Stimulated activated CD4-positive, alpha-beta T cell treated with anti-CD3 and anti-CD28 coated beads, TNF-alpha, amount 100 ng/mL, for 1 hour (primary cell): ENCODE measurements at places on chromosomes 7 and 10.

GRCh38 chr7:23212841-23213240, 31.0 kb downstream of the NUP42 start:
- DNase-seq: no peak

- no peak for DNase-seq
Measured at GRCh38 chr10:28853195-28853594, 175.9 kb downstream of the BAMBI start.

DNA sequence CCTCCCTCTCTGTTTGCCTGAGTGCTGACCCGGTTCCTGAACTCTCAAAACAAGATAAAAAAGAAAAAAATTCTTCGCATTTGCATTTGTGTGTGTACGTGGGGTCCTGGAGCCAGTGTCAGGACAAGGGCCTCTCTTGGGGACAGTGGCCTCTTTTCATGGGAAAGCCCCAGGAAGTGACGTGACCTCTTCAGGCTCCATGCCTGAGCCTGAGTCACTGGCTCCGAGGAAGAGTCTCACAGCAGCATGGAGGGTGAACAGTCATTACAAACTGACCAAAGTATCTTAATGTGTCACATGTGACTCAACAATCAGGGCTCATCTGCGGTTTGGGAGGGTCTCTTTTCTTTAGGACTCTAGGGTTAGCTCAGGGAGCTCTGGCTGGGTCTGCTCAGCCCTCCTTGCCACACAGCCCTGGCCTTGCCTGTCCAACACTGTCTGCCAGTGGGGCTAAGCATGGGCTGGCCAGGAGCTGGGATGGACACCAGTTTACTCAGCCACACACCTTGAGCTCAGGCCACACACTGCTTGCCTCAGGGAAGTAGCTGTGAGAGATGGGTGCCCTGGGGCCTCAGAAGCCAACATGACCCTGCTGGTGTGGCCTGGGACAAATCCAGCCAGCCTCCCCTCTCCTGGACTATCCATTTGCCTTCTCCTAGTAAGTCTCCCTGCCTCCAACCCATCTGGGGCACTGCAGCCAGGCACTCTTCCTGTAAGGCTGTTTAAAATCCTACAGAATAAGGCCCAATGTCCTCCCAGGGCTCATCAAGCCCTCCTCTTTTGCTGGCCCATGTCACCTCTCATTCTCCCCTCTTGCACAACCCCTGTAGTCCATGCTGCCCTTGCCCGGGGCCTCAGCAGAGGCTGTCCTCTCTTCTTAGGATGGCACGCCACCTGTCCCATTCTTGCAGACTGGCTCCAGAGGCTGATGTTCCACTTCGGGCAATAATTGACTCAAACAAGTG, 10.5 kb downstream of the TMEM273 start:
- no peak for DNase-seq

DNA sequence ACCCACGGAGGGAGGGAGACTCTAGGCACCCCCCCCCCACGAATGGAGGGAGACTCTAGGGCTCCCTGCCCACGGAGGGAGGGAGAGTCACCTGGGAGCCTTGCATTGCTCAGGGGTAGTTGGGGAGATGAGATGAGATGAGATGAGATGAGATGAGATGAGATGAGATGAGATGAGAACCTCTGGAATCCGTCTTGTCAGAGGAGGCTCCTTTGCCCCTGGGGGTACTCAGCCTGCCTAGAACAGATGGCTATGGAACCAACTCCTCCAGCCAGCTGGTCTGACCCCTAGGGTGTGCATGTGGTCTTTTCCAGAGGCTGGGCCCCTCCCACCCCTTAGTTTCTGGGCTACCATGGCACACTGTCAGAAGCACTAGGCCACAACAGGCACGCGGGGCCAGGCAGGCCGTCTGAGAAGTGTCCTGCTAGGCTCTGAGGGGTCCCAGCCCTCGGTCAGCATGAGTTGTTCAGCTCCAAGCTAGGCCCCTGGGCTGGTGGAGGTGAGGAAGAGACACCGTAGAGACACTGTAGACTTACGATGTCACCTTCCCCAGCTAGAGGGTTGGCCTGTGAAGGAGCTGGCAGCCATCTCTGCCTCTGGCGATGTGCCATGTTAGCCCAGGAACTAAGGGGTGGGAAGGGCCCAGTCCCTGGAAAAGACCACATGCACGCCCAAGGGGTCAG, 8.8 kb downstream of the TSPAN15 start:
- no peak for DNase-seq

GRCh38 chr7:139035586-139036353, at the start of gene ZC3HAV1L:
ZC3HAV1L (minus strand) TSS chr7:139036042; CDS start chr7:139036017, 25 bp downstream.
- no peak for DNase-seq

GRCh38 chr10:80132299-80133139, at the start of gene PLAC9:
PLAC9 (plus strand) TSS chr10:80132730; CDS start chr10:80132763, 33 bp downstream.
- no peak for DNase-seq

- DNase-seq: no peak
Measured at GRCh38 chr10:5448333-5449001, 36.1 kb downstream of the NET1 start.

DNA sequence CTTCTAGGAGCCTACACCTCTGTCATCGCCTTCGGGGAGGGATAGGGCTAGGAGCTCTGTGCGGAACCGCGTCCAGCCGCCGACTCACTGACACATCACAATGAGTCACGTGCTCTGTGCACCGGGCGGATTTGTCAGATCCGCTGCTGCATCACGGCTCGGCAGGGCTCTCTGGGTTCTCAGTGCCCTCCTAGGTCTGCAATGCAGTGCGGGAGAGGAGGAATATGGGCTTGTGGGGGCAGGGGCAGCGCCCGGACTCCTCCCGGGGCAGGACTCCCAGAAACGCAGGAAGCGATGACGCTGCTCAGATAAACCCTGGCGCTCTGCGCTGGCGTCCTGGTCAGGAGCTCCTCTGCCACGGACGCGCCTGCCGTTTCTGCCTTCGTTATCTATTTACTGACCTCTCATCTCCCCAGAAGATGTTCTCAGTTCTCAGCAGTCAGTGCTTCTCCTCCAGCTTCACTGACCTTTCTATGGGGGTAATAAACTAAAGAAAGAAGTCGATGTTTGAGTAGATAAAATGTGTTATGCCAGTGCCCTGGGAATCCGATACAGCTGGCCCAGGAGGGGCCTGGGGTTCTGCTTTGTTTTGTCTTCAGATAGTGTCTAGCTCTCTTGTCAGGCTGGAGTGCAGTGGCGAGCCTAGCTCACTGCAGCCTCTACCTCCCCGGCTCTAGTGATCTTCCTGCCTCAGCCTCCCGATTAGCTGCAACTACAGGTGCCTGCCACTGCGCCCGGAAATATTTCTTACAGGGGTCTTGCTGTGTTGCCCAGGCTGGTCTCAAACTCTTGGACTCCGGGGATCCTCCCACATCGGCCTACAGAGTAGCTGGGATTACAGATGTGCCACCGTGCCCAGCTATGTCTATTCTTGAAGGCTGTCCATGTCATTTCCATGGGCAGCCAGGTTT, 22.8 kb upstream of the ITGB1 start:
- DNase-seq: peak; percentile 65

- no peak for DNase-seq
Measured at GRCh38 chr10:95729323-95730055, 26.5 kb upstream of the ENTPD1 start.

- no peak for DNase-seq
Measured at GRCh38 chr7:143811-144453, 48.4 kb upstream of the FAM20C start.

DNA sequence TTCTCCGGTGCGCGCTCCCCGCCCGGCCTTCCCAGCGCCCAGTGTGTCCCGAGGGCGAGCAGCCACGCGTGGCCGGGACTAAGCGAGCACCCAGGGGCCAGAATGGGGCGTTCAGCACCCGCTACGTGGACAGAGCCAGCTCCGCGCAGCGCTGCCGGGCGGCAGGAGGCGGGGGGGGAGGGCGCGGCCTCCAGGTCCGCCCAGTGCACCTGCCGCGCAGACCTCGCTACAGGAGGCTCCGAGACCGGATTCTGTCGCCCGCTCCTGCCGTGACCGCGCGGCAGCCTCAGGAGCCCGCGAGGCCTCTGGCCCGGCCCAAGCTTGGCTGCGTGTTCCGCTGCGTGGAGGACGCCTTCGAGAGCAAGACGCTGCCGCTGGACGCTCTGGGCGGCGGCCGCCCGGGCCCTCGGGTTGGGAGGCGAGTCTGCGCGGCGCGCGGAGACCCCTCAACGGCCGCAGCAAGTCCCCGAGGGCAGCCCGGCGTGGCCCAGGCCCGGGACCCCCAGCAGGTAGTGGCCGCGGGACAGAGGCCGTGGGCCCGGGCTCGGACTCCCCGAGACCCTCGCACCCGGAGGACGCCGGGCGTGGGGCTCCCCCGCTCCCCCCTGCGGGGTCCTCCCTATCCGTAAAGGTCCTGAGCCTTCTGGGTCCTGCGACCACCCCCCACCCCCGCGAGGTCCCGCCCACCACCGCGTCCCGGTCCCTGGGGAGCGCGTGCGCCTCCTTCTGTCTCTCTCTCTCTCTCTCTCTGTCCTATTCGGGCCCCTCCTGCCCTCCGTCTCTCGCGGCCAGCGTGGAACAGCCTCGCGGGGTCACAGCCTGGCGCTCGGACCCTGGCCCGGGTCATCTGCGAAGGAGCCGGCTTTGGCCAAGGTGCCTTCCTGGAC, 904 bp upstream of the DPYSL4 start:
- no peak for DNase-seq

DNA sequence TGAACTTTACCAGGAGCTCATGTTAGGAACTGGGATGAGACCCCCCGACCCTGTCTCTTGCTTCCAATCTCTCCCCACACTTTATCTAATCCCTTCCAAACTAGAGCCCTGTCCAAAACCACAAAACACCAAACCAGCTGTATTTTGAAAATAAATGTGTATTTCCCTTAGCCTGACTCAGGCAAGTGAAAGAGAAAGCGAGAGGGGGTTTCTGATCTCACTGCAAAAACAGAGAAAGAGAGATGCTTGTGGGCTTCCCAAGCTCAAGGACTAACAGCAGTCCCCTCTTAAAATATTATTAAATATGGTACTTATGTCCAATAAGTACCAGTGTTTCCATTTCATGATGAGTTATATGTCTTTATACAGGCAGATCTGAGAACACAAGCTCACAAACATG, 122.0 kb downstream of the AGMO start:
- DNase-seq: no peak

- no peak for DNase-seq
Measured at GRCh38 chr7:128200376-128200775, 40.7 kb upstream of the LEP start.

- DNase-seq: no peak
Measured at GRCh38 chr7:37557571-37558209, 109.0 kb upstream of the ELMO1 start.

GRCh38 chr7:17434841-17435692, 136.6 kb downstream of the AHR start:
- DNase-seq: no peak

DNA sequence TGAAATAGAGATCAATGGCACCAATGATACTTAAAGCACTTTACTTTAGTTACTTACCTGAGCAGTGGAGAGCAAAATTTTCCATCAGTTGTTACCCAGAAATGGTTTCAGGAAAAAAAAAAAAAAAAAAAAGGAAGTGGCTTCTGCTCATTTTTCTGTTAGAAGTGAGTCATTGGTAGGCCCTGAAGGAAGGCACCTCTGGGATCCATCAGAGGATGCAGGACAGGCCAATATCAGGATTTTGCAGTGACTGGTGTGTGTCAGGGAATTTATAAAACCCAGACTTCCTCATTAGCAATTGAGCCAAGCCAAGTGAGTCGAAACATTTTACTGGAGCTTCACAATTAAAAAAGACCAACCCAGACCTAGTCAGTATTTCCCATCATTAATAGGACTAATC, 2.3 kb upstream of the SMIM30 start:
- DNase-seq: no peak

GRCh38 chr10:113656896-113657295, 6.9 kb downstream of the NRAP start:
- no peak for DNase-seq

DNA sequence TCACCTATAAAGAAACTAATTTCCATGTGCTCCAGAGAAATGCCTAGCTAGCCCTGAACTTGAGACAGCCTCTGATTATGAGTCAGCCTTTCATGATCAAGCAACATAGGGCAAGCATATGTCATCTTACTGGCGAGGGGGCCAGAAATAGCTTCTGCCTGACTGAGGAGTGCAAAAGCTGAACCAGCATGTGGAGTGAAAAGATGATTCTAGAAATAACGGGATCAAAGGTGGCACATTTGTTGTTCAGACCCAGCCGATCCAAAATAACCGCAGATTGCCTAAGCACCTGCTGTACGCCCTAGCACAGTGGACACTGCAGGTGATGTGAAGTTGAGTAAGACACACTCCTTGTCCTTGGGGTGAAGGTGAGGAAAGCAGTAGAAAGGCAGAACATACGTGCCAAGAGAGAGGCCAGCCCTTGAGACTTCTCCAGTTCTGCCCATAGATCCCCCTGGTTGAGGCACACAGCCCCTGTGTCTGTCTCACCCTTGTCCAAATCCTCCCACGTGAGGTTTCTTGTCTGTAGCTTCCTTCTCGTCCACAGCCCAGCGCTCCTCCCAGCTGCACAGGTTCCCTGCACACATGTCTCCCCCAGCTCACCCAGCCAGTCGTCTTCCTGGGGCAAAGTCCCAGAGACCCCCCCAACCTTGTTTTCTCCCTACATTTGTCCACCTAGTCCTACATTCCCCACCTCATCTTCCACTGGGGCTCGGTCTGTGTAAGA, 2.8 kb upstream of the BCL7B start:
- DNase-seq: no peak

DNA sequence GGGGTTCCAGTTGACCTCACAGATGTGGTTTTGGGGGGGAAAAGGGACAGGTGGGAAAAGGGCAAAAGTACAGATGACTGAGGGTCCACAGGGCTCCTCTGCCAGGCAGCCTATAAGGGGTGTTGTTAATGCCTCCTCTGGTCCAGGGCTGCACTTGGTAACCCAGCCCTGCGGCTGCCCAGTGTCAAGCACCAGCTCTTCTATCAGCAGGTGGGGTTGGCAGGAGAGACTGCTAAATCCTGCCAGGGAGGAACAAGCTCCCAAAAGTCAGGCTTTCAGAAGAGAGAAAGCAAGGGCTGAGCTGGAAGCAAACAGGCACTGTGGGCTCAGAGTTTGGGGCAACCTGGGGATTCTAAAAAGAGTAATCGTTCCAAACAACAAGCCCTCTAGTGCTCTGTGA, 39.1 kb downstream of the LRRC20 start:
- DNase-seq: no peak

GRCh38 chr10:133307776-133308420, 774 bp downstream of the TUBGCP2 start:
- DNase-seq: peak; percentile 65

GRCh38 chr7:74525881-74526280, 72.2 kb downstream of the GTF2IRD1 start:
- no peak for DNase-seq

- no peak for DNase-seq
Measured at GRCh38 chr10:31318382-31318853, 598 bp upstream of the ZEB1 start.

DNA sequence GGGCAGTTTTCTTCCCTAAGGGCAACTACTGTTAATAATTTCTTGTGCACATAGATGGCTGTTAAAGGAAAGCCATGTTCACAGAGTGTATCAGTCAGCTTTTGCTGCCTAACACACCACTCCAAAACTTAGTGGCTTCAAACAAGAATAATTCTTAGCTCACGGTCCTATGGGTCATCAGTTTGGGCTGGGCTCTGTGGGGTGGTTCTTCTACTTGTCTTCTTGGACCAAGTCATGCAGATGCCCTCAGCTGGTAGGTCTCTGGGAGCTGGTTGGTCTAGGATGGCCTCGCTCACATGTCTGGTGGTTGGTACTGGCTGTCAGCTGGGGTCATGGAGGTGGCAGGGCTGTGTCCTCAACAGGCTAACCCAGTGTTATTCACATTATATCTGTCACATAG, 39.6 kb downstream of the TBATA start:
- DNase-seq: no peak
